ENCODE measurements at places on chromosomes 13 and 19. TPM values are rescaled to one million over a fixed set of nuclear protein-coding genes. Genes with fewer than 3 reads are reported as not detected.

LCP1 gene
- 0.63 TPM for total RNA-seq

- DNase-seq: no peak
Measured at GRCh38 chr19:5623397-5624017, 624 bp downstream of the SAFB start.

DNA sequence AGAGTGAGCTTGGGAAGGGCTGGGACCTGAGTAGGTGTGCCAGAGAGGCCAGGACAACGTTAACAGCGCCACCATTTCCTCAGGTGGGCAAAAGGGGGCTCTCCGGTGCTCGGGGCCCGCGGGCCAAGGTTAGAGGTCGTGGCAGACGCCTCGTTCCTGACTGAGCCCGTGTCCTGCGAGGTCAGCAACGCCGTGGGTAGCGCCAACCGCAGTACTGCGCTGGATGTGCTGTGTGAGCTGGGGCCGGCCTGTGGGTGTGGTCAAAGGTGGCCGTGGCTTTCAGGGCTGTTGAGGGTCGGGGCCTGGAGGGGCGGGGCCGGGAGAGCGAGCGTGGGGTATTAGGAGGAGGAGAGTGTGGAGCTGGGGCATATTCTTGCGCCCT lies 3.7 kb downstream of the KIRREL2 start:
- no peak for DNase-seq

GRCh38 chr19:7263066-7263465 lies 31.1 kb downstream of the INSR start:
- DNase-seq: no peak

DNA sequence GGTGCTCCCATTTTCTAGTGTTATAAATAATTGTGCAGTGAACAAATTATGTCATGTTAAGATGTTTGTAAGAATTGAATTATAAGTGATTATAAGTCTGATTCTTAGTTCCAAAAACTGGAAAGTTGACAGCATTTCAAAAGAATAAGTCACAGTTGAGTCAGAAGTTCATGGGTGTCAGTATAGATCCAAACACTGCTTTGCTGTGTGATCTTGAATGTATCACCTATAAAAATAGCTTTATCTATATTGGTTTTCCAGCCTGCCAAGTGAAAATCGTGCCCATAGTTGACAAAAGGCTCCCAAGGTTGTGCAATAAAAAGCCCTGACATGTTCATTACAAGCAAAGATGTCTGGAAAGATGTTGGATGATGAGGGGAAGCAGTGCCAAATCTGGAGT lies 336.0 kb downstream of the MTUS2 start:
- DNase-seq: peak; percentile 3

- peak; percentile 93 for DNase-seq
Measured at GRCh38 chr19:18588611-18589379, at the start of gene REX1BD. Gene REX1BD (plus strand): TSS chr19:18588798. CDS start chr19:18588802, 4 bp downstream.

CASP14 gene
- total RNA-seq: not detected

DNA sequence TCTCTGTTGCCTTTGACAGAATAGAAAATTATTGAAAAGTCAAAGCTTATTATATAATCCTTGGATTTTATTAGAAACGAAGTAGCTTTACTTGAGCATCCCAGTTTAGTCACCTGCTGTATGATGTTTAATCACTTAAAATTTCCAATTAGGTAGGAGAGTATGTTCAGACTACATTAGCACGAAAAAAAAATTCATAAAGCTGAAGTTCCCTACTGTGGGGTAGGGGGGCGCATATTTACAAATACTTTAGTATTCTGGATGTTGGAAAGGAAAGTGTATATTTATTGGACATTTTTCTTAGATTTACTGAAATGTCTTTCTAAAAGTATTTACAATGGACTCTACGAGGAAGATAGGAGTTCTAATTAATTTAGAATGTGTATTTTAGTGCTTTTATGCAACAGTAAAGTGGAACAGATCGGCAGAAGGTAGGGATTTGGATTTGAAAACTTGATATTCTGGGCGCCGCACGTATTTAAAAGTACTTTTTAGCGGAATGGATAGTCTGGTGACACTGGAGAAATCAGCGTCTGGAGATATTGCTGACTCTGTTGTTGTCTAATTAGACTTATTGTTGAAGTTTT lies 1.9 kb downstream of the CDK8 start:
- DNase-seq: no peak

DNA sequence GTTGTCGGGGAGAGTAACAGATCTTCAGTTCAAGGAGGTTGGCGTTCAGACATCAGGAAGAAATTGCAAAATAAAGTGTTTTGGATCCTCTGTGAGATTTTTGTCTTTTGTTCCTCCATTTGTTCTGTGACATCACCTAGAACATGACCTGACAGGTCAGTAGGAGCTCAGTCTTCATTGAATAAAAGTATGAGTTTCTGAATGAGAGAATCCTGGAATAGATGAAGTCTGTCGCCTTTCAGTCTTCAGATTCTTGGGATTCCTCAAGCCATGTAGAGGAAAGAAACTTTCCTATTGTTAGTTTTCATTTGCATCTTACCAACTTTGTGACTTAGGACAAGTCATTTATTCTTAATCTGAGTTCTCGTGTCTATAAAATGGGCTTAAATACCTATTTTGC lies 14.4 kb downstream of the ARHGAP35 start:
- DNase-seq: no peak

PGLYRP2 gene
- not detected for total RNA-seq

DNA sequence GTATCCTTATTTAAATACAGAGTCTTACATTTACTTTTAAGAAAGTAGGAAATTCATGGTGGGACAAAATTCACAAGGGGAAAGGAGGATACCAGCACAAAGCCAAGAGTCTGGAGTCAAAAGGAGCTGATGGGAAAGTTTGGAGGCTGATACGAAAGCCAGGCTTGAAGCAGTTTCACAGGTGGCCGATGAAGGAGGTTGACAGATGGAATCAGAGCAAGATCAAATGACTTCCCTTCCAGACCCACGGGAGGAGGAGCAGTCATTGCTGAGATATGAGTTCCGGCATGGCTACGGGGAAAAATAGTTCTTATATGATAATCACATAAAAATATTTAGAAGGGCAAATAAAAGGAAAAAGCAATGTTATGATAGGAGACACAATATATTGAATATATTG lies 65.0 kb downstream of the DGKH start:
- DNase-seq: no peak

- no peak for DNase-seq
Measured at GRCh38 chr19:11180346-11180745, 17.0 kb downstream of the KANK2 start.

FSD1 gene
- not detected for total RNA-seq

DNA sequence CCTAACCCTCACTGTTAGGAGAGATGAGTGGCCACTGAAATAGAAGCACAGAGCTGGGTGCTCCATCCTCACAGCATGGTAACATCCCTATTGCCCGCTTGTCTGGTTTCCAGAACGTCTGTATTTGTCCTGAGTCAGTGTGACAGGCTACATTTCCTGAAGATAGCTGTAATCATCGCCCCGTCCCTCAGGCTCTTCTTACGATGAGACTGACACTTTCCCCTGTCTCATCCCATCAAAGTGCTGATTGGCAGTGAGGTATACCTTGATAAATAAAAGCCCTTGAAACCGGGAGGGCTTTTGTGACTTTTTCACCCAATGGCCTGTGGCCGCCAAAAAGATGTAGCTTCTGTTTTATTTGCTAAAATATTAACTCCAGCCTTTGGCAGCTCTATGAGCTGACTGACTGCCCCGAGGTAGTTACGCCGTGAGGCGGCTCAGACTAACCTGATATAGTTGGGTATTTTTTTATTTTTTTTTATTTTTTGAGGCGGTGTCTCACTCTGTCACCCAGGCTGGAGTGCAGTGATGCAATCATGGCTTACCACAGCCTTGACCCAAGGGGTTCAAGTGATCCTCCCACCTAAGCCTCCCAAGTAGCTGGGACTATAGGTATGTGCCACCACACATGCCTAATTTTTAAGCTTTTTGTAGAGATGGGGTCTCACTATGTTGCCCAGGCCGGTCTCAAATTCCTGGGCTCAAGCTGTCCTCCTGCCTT lies 5.7 kb upstream of the LRRC4B start:
- DNase-seq: no peak

DNA sequence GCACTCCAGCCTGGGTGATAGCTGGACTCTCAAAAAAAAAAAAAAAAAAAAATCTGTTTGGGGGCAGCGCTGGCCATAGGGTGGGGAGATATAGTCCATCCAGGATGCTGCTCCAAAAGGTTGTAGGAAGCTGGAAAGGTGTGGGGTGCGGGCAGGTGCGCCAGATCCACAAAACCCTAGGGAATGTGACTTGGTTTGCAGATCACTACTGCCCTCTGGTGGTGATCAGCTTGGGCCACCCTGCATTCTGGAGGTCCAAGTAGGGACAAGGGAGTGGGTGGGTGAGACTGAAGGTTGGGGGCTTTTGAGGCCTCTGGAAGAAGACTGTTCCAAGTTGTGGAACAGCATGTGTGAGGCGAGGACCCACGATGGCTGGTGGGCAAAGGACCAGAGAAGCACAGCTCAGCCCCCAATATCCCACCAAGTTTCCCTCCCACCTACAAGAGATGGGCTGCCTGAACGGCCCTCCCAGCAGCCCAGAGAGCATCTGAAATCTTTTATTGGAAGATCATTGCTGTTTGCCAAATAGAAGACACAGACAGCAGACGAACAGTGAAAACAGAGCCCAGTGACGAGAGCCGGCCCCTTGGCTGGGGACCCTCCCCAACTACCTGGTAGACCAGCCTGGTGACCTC lies 10.4 kb upstream of the TYK2 start:
- DNase-seq: peak; percentile 64

Measured in MG63 (cell line).